ENCODE measurements at places on chromosomes 2 and 18.

GRCh38 chr2:110900191-110900590 lies 167.8 kb downstream of the ACOXL start:
- no peak for DNase-seq

DNA sequence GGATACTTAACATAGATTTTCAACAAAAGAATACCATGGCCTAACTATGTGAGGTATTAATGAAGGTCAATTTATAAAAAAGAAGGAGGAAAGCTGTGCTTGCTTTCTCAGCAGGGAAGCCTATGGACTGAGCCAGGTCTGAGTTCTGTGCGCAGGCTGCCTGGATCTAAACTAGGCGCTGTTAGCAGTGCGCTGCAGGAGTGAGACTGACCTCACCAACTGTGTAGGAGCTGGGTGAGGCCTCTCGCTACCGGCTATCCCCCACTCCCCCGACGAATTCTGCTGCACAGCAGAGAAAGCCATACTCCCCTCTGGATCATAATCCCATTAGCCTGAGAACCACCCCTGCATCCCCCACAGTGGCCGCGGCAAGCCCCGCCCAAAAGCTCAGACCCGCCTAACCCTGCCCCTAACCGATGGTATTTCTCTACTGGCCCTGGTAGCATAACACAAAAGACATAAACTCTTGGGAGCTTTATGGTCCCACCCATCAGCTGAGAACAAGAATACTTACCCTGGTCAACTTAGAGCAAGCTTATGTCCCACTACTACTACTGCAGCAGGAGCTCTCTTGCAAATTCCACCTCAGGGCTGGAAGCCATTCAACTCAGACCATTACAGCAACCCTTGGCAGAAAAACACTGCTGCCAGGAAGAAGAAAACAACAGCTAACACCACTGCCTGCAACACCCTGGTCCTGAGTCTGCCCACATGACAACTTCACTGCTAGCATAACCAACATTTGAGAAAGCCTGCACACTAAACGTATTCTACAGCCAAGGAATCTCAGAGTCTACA lies 28.0 kb downstream of the SULT1C2 start:
- no peak for DNase-seq

DNA sequence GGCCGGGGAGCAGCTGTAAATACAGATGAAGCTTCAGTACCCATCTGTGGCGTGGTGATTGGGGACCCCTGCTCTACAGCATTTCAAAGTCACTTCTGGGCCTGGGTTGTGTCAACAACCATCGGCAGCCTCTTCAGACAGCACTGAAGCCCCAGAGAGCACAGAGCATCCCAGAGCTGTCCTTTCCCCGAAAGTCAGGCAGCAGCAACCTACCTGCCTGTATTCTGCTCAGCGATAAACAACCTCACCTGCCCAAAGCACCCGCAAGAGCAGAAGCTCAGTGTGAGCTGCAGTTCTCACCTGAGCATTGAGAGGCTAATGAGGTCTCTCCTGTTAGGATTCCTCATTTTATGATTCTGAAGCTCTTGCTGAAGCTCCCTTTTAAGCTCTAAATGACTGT lies 19.3 kb downstream of the TRABD2A start:
- DNase-seq: no peak

- DNase-seq: no peak
These were observed 166.1 kb downstream of the ANKRD30B start for GRCh38 chr18:14914121-14914520.

- no peak for DNase-seq
These were observed 385.4 kb upstream of the NXPH2 start for GRCh38 chr2:139165601-139166000.

- no peak for DNase-seq
These were observed 53.3 kb downstream of the FTCDNL1 start for GRCh38 chr2:199797431-199798403.

GRCh38 chr2:64101141-64101591 lies 43.1 kb downstream of the PELI1 start:
- DNase-seq: no peak

DNA sequence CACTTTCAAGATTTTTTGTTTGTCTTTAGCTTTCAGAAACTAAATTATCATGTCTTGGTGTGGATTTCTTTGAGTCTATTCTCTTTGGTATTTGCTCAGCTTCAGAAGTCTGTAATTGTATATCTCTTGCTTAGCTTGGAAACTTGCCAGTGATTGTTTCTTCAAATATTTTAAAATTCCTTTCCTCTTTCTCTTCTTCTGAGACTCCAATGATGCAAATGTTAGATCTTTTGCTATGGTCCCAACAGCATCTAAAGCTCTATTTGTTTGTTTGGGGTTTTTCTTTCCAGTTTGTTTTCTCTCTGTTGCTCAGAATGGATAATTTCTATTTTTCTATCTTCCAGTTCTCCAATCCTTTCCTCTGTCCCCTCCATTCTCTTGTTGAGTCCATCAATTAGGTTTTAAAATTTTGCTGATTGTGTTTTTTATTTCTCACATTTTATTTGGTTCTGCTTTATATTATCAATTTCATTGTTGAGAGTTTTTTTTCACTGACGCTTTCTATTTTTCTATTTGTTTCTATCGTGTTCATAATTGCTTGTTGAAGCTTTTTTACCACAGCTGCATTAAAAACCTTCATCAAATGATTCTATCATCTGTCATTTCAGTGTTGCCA lies 81.5 kb upstream of the DAPL1 start:
- no peak for DNase-seq

- DNase-seq: no peak
These were observed 119.9 kb upstream of the THUMPD2 start for GRCh38 chr2:39898934-39899333.

DNA sequence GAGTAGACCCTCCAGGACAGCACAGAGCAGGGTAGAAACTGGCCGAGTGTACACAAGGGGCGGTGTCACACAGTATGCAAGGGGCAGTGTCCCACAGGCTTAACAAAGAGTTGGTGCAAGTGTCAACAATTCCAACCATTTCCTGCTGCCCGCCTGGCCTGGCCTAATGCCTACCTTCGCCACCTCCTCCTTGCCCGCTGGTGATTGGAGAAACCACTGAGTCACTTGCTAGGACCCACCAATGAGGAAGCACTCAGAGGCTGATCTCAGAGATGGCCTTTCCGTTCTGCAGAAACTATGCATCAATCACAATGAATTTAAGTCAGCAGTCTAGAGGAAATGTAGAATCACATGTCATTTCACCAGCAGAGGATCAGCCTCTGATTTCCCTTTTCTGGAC lies 263.3 kb upstream of the PKDCC start:
- DNase-seq: no peak

GRCh38 chr18:56139372-56139771 lies 499.0 kb downstream of the TXNL1 start:
- DNase-seq: no peak

DNA sequence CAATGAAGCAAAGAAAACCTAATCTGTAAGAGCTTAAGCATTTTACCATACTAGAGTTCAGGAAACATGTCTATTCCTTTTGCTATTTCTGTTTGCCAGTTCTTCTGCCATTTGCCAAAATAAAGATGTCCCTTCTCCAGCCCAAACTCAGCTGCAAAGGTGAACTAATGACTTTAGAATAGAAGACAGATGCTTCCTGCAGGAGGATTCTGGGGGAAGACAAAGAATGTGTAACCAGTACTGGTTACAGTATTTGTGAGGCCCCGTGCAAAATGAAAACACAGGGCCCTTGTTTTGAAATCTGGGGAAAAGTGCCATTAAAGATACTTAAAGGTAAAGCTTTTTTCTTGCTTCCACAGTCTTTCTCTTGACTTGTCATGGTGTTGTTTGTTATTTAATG lies 34.3 kb upstream of the MTX2 start:
- DNase-seq: no peak

GRCh38 chr2:75548036-75548573 lies 12.6 kb downstream of the EVA1A start:
- no peak for DNase-seq

GRCh38 chr2:239209783-239210182 lies 191.0 kb downstream of the HDAC4 start:
- no peak for DNase-seq

DNA sequence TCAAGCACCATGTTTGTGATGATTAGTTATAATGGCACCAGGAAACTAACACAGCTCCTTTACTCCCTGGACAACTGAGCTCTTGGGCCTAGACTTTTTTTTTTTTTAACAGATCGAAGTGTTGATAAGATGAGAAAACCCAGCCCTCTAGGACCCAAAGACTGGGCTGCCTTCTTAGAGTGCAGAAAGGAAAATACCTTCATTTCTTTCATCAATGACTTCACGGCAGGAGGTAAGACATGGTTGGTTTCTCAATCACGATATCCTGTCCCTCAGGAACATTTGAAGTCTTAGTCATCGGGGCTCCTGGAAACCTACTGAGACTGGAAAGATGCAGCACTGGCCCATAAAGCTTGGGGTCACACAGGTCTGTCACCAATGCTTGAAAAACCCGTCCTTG lies 84.7 kb downstream of the TNFRSF11A start:
- no peak for DNase-seq

- no peak for DNase-seq
These were observed 590.9 kb downstream of the IRS1 start for GRCh38 chr2:226208726-226209125.

DNA sequence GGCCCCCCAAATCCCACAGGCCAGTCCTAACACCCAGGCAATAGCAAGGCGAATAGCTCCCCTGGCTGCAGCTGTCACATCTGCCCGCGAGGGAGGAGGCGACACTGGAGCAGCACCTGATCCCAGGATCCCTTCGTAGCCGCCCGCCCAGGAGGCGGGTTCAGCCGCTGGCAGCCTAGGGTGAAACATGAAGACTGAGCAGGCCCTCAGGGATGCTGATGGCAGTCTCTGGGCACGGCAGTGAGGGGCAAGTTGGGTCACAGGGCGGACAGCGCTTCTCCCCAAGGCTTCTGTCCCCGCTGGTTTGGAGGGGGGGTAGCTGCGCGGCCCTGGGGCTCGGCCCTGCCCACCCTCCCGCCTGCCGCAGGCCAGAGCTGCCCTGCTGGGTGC lies 1.9 kb downstream of the DNMT3A start:
- no peak for DNase-seq

DNA sequence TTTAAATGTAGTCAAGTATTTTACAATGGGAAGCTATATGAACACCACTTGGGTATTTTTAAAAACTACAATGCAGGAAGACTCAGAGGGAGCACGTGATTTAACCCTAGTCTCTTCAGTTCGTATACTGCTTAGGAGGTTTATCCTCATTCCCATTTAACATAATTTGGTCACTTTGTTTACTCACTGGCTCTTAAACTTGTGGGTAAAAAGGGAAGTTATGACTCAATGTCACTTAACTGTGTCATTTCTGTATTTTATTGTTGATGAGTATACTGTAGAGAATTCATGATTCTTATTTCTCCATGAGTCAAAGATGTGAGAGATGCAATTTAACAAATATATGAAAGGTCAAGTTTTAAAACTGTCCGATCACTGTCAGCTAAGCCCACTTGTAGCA lies 48.2 kb downstream of the SLC66A3 start:
- no peak for DNase-seq

GRCh38 chr2:120883607-120884440 lies 148.2 kb downstream of the GLI2 start:
- no peak for DNase-seq

Data from HEK293T (cell line).